Stimulated activated CD8-positive, alpha-beta memory T cell treated with anti-CD3 and anti-CD28 coated beads, Interleukin-7, amount 100 ng/mL, for 24 hours (primary cell): ENCODE measurements at places on chromosomes 3 and 15.

DNA sequence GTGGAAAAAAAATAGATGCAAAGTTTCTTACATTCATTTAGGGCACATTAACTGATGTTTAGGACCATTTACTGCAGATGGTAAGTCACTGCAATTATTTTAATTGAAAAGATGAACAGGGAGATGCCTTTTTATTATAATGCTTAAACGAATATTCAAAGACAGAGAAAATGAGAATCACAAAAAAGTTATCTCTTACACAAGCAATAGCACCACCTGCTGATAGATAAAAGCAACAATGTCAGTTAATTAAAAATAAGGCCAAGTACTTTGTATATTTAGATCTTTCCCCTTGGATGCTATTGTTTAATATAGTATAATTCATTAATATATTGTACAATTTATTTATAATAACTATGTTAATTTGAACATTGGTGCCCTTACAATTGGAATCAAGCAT lies 55.9 kb downstream of the IFT80 start:
- no peak for DNase-seq

DNA sequence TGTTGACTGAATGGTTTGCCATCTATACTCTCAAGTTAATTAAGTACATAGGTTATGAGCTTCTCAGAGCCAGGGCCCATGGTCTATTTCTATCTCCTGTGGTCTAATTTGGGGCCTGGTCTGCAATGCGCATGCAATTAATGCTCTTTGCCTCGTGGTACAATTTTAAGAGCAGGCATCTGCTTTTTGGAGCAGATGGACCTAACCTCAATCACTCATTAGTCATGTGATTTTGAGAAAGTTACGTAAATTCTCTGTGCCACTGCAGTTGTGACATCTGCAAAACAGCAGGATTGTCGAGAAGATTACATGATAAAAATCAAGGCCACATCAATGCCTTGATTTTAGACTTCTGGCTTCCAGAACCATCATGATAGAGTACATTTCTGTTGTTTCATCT lies 543.7 kb upstream of the ADAMTS9 start:
- no peak for DNase-seq

DNA sequence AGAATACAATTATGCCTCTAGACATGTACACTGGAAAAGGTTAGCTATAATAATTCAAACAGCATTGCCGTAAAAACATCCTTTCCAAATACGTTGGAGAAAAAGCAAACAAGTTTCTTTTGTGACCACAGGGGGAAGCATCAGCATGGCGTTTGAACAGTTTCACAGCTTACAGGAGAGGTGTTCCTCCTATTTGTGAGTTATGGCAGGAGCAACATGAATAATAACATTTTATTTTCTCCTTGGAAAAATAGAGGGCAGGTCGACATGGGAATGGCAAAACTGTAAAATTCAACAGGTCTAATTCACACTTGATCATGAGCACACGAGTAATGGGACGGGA lies 39.7 kb upstream of the GADL1 start:
- no peak for DNase-seq

DNA sequence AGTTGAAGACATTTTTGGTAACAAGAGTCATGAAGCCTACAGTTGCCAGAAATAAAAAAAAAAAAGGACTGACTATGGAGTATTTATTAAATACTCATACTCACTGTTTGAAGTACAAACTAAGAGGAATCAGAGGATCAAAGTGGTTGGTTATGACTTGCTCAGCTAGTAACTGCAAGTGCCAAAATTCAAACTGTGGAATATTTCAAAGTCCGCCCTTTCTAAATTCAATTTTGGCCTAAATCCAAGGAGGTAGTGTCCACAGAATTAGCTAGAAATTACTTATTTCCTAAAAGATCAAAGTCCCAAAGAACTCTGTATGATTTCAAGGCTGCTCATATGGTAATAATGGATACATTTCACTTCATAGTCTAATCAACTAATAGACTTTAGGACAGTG lies 274.5 kb downstream of the ZBTB20 start:
- no peak for DNase-seq

GRCh38 chr3:168709073-168709472 lies 613.3 kb upstream of the GOLIM4 start:
- DNase-seq: no peak

DNA sequence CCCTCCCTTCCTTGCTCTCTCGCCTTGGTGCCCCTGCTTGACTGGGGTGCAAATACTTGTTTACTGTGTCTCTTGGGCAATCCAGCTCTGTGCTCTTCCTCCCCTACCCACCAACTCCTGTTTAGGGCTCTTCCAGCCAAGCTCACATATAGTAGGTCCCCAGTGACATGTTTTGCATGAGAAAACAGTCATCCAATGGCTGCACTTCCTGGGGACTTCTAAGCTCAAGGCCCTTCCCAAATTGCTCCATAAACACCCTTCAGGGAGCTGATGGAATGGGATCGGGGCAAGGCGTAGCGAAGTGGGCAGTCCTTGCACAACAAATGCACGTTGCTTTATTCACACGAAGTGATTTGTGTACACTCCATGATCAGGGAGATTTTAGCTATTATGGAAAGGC lies 9.4 kb upstream of the COPG1 start:
- no peak for DNase-seq

- DNase-seq: no peak
Observed at GRCh38 chr15:57297163-57297593, 79.1 kb upstream of the CGNL1 start.

DNA sequence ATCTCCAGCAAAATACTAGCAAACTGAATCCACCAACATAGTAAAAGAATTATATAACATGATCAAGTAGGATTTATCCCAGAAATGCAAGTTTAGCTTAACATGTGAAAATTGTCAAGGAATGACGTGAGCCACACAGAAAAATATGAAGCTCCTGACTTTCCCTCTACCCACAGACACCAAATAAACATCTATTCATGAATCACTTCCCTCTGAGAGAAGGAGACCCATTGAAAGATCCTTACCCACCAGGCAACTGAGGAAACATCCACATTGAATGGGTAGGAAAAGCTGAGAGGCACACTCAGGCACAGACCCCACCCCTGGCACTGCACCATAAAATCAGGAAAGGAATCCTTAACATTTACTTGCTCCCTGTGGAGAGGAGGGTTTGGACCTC lies 102.2 kb upstream of the MANF start:
- DNase-seq: no peak

DNA sequence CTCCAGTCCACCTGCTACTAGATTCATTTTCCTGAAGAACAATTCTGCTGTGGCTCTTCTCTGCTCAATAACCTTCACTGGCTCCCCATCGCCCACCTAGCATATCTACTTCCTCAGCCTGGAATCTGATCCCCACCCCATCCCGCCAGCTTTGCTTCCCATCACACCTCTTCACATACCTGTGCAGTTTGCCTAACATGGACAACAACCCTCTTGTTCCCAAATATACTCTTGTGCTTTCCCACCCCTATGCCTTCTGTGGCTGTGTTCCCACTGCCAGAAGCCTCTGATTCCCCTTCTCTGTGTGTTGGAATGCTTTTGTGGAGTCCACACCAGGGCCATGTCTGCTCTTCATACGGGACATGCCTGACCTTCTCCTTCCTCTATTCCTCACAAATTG lies 29.5 kb downstream of the CMTM7 start:
- no peak for DNase-seq

- DNase-seq: no peak
Observed at GRCh38 chr15:76514282-76514681, 177.7 kb downstream of the ISL2 start.

DNA sequence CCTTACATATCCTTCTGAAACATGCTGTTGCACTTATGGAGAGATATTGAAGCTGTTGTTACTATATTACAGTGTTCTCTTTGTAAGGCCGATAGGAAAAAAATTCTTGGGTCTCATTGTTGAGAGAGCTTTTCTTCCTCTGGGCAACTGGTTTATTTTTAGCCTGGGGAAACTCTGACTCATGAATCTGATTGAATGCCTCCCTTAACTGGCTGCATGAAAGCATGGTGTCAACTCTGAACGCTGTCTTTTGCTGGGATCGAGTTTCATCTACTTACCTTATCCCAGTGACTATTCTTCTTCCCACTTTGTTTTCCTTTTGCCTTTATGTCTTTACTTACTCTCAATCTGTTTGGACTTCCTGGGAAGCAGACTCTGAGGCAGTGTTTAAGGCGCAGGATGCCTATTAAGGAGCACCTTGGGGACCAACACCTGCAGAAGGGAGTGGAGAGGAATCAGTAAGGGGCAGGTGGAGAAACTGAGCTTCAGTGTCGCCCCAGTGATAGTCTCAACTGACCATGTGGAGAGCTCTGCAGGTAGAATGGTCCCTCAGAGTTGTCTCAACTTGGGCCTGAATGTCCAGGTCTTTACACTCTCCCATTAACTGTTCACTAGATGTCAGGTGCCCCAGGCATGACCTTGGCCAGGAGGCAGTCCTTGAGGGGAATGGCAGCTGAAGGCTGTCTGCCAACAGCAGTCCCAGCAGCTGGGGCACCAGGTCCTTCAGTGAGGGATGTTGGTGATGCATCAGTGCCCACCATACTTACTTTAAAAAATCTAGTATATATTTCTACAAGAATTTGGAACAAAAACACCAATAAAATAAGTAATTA lies 88.9 kb upstream of the CCNL1 start:
- no peak for DNase-seq

DNA sequence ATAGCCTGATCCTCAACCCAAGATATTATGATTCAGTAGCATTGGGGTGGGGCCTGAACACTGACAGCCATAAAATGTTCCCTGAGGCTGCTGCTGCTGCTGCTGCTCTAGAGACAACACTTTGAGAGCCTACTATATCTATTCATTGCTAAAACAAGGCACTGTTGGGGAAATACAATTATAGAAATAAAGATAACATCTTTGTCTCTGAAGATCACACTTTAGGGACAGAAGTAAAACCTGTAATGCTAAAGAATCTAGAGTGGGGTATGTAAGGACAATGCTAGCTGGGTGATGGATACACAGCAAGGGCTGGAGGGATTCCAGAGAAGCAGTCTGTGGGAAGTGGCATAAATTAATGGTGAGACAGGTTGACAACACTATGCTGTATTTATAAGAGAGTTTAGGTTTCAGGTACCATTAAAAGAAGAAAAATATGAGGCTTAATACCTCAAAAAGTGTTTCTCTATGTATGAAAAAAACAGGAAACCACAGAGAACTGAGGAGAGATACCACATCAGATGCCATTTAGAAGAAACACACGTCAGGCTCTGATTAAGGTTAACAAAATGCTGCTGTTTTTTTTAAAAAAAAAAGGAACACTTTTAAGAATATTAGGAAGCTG lies 115.9 kb downstream of the CBLB start:
- no peak for DNase-seq

- no peak for DNase-seq
Observed at GRCh38 chr3:14440531-14441239, 38.3 kb downstream of the SLC6A6 start.

DNA sequence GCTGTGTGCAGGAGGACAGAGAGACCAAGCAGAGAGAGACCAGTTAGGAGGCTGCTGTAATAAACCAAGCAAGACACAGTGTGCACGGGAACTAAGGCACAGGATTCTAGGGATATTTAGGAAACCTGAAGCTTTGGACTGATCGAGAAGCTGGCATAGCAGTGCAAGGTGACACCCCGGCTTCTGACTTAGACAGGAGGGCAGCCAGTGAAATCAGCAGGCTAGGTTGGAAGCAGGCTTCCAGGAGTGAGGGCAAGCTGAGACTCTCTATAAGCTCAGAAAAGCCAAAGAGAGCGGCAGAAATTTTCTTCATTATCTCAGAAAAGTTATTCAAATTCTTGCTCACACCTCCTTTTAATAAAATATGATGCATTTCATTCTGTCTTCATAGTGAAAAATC lies 104.6 kb downstream of the LIPC start:
- no peak for DNase-seq

DNA sequence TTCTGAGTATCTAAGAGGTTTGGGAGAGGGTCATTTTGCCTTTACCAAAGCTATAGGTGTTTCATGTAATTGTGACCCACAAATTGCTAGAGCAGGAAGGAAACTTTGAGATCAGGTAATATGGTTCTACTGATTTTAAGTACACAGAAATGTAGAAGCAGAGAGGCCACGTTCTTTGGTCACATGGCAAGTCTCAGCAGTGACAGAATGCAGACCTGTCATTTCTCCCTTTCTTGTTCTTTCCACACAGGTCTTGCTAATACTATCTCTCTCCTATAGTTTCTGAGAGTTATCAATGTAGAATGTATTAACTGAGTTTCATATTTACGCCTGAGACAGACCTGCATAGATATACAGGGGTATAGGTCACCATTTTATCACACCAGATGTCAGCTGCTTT lies 10.9 kb upstream of the RTP1 start:
- DNase-seq: no peak

DNA sequence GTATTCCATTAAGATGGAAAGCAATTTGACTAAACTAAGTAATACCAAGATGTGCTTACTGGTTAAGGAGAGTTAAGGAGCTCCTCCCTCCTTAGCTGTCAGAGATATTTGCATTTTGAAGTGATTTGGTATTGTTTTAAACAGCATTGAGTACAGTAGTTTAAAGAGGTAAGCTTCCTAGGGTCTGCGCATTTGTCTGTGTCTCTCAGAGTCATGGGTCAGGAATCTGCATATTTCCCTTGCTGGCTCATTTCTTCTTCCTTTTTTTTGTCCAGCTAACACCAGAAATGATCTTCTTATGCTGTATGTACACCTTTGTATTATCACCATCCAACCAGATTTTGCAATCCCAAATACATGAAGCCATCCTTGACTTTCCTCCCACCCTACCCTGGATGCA lies 163.0 kb upstream of the BFSP2 start:
- no peak for DNase-seq

GRCh38 chr15:42704492-42704926 lies 32.4 kb downstream of the CDAN1 start:
- peak; percentile 14 for DNase-seq

GRCh38 chr3:31705736-31706135 lies 173.0 kb downstream of the STT3B start:
- no peak for DNase-seq

DNA sequence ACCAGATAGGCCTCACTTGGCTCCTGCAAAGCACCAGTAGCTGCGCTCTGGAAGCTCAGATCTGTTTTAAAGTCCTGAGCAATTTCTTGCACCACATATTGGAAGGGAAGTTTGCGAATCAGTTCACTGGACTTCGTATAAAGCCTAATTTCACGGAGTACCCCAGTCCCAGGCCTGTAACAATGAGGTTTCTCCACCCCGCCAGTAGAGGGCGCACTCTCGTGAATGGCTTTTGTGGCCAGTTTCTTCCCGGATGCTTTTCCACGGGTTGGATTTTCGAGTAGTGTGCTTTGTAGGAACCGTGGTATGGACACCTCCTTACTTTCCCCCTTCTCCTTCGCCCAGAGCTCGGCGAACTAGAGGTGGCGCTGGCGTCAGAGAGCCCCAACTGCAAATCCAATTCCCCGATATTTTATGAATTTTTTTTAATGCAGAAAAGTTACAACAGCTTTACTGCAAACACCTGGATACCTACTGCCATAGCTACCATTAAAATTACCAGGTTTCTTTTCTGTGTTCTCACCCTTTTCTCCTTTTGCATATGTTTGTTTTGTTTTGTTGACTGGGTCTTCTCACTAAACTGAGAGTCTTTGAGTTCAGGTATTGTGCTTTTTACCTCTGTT lies 13.3 kb downstream of the RARB start:
- no peak for DNase-seq
